ENCODE measurements at places on chromosomes 7 and 10. TPM values are rescaled to one million over a fixed set of nuclear protein-coding genes. Genes with fewer than 3 reads are reported as not detected.

- DNase-seq, result peak; percentile 51
Measured at GRCh38 chr10:52951824-52952223, 179.2 kb upstream of the MBL2 start.

DNA sequence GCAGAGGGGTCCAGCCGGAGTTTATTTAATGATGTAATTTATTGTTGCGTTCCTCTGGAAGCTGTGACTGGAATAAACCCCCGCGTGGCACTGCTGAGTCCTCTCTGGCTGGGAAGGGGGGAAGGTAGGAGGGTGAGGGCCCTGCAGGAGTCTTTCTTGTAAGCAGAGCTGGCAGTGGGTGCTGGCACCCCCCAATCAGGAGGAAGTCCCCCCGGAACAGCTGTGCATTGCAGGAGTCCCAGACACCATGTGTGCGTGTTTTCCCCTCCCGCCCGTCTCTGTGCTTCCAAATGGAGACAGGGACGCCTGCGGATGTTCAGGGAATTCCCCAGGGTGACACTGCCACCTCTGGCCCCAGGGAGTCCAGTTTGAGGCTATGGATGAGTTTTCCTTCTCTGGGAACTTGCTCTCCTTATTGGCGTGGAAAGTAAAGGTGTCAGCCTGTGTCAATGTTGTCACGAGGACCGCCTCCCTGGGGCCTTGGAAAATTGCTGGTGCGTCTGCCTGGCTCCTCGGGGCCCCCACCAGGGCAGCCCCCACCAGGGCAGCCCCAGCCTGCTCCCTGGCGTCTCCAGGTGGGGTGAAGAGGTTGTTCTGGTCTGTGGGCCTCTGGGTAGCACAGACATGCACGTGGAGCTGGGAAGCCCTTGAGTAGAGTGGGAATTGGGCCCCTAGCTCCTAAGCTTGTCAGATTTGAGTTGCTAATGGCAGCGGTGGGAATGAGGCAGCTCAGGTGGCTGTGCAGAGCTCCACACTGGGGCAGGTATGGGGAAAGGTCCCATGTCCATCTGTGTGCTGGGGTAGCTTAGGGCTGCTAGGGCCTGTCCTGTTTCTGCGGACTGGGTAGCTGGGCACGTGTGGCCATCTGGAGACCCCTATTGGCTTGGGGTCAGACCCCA, 2.7 kb downstream of the FZD9 start:
- DNase-seq, result no peak

DNA sequence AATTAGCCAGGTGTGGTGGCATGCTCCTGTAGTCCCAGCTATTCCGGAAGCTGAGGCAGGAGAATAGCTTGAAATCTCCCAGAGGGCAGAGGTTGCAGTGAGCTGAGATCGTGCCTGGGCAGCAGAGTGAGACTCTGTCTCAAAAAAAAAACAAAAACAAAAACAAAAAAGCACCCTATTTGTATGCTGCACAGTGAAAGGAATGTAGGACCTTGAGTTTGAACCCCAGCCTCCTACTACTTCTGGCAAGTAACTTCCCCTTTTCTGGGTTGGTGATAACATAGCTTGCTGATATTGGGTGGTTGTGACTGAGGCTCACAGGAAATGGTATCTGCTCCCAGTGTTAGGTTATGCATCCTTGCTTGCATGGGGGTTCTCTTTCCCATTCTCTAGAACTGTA, 205.3 kb downstream of the BUB3 start:
- no peak for DNase-seq

DNA sequence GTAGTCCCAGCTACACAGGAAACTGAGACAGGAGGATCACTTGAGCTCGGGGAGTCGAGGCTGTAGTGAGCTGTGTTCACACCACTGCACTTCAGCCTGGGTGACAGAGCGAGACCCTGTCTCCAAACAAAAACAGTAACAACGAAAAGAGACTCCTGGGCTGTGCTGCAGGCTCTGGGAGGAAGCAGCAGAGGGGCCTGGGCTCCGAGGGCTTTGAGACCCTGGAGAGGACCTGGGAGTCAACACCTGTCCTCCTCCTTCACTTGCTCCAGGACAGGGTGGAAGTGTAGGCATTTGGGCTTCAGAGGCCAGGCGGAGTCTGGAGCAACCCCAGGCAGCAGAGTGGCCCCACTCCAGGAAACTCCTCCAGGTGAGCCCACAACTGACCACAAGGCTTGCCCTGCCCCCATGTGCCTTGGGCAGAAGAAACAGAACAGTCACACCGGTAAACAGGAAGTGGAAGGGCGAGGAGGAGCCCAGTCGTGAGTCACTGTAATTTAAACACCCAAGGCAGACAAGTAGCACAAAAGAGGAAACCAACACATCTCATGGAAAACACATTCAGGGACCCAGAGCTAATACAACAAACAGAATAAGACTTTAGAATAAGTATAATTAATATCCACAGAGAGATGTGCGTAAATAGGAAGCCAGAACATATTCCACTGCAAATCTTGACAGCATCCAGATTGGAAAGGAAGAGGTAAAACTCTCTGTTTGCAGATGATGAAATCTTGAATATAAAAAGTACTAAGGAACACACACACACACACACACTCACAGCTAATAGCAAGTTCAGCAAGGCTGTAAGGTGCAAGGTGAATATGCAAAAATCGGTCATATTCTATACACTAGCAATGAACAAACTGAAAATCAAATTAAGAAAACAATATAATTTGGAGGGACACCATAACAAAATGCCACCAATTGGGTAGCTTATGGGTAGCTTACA, 20.5 kb upstream of the RASGEF1A start:
- DNase-seq, result peak; percentile 85

DNA sequence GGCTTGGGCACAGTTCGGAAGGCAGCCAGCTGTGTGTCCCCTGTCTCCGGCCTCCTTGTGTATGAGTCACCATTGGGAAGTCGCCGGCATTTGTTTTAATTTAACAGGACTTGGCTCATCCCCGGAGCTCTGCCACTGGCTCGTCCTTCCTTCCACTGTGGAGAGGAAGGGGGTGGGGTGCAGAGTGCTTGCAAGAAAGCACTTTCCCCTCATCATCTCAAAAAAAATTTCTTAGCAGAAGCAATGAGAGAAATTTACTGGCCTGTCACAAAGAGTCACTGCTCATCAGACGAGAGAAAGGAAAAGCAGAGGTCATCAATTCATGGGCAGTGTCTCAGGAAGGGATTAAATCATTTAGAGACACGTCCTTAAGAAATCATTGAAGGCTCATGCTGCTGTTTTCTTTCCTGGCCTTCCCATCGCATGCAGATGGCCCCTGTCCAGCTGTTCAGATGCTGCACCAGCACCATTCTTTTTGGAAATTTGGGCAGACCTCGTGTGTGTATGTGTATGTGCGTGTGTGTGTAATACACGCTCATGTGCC, 93.3 kb downstream of the BMS1 start:
- DNase-seq, result no peak

GRCh38 chr10:15494850-15495506, 123.9 kb upstream of the FAM171A1 start:
- DNase-seq, result no peak

DNA sequence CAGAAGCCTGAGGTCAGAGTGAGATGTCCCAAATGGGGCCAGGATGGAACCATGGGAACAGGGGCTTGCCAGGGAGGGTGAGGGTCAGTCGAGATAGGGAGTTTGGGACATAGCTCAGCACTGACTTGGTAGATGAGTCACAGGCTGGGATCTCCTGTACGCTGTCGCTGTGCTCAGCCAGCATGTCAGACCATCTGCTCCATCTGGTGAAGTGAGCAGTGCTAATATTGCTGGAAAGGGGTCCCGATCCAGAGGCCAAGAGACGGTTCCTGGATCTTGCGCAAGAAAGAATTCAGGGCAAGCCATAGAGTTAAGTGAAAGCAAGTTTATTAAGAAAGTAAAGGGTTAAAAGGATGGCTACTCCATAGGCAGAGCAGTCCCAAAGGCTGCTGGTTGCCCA, 505.6 kb downstream of the GALNT17 start:
- DNase-seq, result no peak

- DNase-seq, result peak; percentile 67
Measured at GRCh38 chr10:73585327-73585726, 5.8 kb downstream of the USP54 start.

- no peak for DNase-seq
Measured at GRCh38 chr10:7102084-7102483, 308.8 kb downstream of the SFMBT2 start.

DNA sequence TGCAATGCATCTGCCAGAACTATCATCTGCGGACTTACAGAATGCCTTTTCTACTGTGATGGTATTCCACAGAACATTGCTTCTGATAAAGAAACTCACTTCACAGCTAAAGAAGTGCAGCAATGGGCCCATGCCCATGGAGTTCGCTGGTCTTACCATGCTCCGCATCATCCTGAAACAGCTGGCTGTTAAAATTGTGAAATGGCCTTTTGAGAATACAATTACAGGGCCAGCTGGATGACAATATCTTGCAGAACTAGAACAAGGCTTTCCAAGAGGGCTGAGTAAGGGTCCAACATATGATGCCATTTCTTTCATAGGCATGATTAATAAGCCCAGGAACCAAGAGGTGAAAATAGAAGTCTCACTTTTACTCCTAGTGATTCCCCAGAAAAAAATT, 104.1 kb upstream of the ADCY1 start:
- DNase-seq, result no peak

DNA sequence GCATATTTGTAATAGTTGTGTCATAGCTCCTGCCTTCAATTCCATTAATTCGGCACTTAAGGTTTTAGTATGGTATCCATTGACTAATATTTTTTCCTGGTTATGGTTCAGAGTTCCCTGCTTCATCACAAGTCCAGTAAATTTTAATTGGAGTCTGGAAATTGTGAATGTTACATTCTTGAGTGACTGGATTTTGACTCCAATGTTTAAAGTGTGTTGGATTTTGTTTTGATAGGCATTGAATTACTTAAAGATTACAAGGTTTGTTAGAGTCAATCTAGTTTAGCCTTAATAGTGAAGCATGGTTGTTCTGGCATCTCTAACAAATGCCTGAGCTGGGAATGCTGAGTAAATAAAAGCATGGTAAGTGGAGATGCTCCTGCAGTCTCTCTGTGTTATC, 326.6 kb upstream of the IGFBP3 start:
- no peak for DNase-seq

The HYAL4 gene
- under 0.01 TPM for total RNA-seq

The GOT1 gene
- total RNA-seq, result 67.9 TPM

The HABP2 gene
- not detected for total RNA-seq

The SFXN4 gene
- total RNA-seq, result 21.6 TPM

The VWDE gene
- total RNA-seq, result 3.6 TPM

The HMX2 gene
- total RNA-seq, result not detected

Data from bronchial epithelial cell (primary cell).